ENCODE measurements at places on chromosomes 7 and 10.
A peak's percentile ranks its signal among the peaks of the same experiment; 100 is the strongest.

- DNase-seq, result no peak
Measured at GRCh38 chr10:86164960-86165630, 201.5 kb downstream of the GRID1 start.

DNA sequence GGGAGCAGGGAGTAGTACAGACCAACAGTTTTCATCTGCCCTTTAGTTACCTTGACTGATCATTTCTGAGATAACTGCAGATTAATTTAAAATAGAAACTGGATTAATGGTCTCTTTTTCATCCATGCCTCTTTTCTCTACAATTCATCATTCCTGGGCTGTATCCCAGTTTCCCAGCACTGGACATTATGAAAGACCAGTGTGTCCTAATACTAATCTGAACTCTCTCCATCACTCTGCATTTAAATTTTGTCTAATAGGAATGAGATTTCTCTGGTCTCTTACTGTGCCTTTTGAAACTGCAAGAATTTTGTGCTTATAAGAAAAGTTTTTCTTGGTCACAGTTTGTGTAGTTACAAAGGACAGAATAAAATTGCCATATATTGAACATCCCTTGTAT is 12.7 kb downstream of the PLEKHA8 start:
- DNase-seq, result no peak

GRCh38 chr10:124056337-124056980 is 36.9 kb downstream of the CHST15 start:
- no peak for DNase-seq

DNA sequence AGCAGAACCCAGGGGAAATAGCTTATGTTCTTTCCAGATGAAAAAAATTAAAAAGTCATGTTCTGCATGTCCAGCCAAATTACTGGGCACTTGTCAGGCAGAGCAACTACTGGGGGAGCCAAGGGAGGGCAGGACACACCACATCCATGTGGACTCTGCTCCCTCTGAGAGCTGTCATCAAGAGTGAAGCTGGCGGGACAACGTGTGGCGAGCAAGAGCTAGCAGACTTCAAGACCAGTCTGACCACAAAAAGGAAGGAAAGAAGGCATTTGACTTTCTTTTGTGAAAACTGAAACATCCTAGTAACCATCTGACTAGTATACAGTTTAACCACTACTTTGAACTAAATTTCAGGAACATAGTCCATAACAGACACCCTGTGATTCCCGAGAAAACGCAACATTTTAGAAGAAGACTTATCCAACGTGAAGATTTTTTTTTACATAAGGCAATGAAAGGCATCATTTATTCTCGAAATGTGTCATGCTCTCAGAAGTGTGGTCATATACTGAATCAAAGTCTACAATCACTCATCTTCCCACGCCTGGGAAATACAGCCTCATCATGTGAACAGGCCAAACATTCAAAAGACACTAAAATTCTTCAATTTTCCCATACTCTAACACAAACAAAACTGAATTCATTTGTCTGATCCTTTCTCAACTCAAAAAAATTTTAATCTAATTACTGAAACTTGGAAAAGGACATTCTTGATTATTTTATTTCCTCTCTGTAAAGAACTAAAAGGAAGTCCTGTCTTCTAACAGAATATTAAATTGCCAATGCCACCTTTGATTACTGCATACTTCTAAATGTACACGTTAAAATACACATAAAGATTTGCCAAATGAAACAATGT is 15.5 kb downstream of the CYTH3 start:
- peak; percentile 40 for DNase-seq

- DNase-seq, result no peak
Measured at GRCh38 chr10:103890194-103890658, 27.8 kb downstream of the STN1 start.

GRCh38 chr7:117112640-117113039 is 159.3 kb downstream of the ST7 start:
- DNase-seq, result no peak

DNA sequence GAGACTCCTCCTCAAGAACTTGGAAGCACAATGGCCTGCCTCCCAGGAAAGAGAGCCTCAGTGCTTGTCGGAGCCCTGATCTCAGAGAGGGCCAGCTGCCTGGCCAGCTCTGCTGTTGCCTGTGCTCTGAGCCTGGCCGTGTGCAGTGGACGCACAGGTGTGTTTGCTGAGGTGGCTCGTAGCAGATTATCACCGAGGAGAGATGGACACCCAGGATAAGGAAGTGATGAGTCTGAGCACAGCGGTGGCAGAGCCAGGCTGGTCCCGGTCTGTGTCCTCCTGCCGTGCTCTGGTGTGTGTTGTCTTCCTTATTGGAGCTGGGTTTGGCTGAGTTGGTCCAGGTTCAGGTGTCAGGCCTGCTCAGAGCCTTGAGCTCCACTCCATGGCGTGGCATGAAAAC is 208.5 kb downstream of the EBF3 start:
- no peak for DNase-seq

- no peak for DNase-seq
Measured at GRCh38 chr10:127243490-127244272, 47.3 kb upstream of the INSYN2A start.

DNA sequence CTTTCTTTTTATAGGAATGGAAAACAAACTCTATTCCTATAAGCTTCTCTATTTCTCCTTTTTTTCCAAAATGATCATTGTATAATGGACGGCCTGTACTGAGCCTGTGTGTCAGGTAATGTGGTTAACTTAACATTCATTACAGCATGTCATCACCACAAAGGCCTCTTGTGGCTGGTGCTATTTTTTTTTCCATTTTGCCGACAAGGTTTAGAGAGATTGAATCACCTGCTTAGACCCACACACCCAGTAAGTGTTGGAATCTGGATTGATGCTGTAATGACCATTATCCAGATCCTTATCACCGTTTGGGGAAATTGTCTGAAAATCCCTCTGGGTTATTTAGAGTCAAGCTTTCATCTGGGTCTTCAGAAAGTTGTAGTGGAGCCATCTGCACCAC is 18.5 kb downstream of the AKR1B15 start:
- DNase-seq, result no peak

- DNase-seq, result no peak
Measured at GRCh38 chr10:91287276-91287675, 66.8 kb downstream of the PCGF5 start.

DNA sequence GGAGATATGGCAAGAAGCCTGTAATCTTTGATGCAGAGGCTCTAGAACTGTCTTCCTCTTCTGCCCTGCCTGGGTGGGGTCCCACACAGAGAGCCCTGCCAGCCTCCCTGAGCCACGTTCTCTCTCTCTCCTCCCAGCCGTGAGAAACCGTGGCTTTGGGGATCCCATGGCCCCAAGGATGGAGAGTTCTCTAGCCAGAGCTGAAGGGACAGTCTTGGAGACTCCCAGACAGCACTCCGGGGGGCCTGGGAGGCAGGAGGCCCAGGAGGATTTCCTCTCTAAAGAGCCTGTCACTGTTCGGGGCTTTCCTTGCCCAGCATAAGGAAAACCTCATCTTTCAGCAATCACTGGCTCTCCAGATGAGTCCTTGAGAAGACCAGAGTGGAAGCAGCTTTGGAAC is 227.1 kb downstream of the ARHGAP12 start:
- no peak for DNase-seq

Data from activated CD4-positive, alpha-beta T cell treated with anti-CD3 and anti-CD28 coated beads, Interleukin-2, amount 50 U/mL, for 24 hours (primary cell).